GM12892 (cell line): ENCODE measurements at places on chromosomes 16 and 17.

GRCh38 chr16:11134722-11135463 lies 121.1 kb downstream of the SOCS1 start:
- DNase-seq, result no peak

- DNase-seq, result no peak
Observed at GRCh38 chr16:59192551-59193199, 458.6 kb upstream of the GOT2 start.

GRCh38 chr16:52460639-52461178 lies 86.2 kb downstream of the TOX3 start:
- DNase-seq, result no peak

GRCh38 chr17:67459985-67460384 lies 82.9 kb downstream of the PITPNC1 start:
- DNase-seq, result no peak

DNA sequence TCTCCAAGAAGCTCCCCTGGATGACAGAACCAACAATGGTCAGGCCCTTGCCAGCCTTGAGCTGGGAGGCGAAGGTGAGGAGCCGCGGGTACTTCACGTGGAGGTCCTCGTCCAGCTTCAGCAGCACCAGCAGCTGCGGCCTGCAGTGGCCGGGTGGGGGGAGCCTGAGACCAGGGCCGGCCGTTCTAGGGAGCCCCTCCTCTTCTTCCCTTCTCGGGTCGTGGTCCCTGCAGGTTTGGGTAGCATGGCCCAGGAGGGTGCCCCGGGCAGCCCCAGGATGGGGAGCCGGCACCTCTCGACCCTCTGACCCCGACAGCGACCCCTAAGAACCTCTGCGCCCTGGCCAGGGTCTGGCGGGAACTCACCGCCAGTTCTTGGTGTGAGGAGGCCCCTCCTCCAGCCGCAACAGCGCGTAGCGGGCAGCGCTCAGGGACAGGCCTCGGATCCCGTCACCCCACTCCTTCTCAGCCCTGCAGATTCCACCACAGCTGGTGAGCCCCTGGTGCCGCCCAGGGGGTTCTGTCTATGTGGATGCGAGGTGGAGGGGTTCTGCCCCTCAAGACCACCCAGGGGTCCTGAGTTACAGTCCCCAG lies 3.1 kb upstream of the LCAT start:
- no peak for DNase-seq

DNA sequence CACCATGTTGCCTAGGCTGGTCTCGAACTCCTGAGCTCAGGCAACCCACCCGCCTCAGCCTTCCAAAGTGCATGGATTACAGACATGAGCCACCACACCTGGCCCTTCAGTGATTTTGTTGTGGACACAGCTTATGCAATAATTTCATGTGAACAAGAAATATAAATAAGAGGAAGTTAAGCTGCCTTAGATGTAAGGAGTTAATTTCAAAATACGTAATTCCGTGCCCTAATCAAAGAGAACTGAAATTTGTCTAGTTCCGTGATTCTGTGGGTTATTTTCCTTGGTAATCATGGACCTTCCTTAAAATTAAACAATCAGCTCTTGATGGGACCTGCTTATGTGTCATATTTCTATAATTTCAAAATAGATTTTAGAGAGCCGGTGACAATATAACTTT lies 11.9 kb downstream of the TVP23A start:
- no peak for DNase-seq

- no peak for DNase-seq
Observed at GRCh38 chr16:68997564-68997963, 107.9 kb upstream of the HAS3 start.

DNA sequence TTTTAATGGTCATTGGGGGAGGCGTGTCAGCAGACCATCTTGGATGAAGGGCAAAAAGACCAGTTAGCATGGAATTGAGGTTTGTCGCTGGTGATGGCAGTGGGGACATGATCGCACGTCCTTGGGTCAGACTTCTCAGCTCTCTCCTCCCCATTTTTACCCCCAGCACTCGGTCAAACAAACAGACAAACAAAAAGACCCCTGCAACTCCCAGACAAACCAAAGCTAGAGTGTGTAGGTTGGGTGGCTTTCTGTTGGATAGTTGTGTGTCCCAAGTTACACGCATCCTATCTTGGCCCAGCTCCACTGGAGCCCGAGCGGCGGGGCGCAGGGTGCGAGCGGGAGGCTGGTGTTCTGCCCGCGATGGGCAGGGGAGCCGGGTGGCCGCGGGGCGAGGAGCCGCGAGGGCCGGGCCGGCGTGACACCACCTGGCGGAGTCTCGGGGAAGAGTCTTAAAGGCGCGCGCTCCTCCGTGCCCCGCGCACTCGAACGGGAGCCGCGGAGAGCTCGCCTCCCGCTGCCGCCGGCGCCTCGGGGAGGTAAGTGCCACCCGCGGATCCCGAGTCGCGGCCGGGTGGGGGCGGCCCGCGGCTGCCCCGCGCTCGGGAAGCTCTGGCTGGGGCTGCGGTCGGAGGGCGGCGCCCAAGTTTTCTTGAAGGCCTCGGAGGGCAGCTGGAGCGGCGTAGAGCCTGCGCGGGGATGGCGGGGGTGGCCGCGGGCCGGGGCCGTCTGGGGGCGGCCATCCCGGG lies 18.5 kb upstream of the NTN1 start:
- peak; percentile 67 for DNase-seq

- DNase-seq, result peak; percentile 75
Observed at GRCh38 chr16:31382485-31383161, 10.5 kb upstream of the ITGAD start.

DNA sequence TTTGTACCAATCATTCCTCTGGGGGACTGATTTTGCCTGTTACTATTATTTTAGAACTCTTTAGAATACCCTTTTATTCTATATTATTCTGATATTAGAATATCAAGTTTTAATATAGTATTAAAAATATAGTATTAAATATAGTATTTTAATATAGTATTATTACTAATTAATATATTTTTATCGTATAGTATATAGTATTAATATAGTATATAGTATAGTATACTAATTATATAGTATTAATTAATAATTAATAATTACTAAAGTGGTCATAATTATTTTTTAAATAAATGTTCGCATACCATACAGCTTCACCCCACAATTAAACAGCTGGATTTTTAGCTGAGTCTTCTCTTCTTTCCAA lies 73.3 kb downstream of the GNAO1 start:
- no peak for DNase-seq

DNA sequence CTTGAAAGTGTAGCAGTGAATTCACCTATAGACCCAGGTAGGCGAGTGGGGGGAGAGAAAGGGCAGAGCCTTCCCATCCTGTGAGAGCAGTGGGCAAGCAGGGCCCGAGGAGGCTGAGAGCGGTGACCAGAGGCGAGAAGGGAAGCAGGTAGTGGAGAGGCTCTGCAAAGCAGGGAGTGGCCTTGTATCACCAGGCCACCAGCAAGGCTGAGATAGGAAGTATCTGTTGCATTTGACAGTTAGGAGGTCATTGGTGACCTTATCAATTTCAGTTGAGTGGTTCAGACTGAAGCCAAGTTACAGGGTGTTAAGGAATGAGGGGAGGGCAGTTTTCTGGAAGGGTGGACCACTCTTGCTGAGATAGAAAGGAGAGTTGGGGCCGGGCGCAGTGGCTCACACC lies 10.7 kb upstream of the HSD3B7 start:
- DNase-seq, result no peak

DNA sequence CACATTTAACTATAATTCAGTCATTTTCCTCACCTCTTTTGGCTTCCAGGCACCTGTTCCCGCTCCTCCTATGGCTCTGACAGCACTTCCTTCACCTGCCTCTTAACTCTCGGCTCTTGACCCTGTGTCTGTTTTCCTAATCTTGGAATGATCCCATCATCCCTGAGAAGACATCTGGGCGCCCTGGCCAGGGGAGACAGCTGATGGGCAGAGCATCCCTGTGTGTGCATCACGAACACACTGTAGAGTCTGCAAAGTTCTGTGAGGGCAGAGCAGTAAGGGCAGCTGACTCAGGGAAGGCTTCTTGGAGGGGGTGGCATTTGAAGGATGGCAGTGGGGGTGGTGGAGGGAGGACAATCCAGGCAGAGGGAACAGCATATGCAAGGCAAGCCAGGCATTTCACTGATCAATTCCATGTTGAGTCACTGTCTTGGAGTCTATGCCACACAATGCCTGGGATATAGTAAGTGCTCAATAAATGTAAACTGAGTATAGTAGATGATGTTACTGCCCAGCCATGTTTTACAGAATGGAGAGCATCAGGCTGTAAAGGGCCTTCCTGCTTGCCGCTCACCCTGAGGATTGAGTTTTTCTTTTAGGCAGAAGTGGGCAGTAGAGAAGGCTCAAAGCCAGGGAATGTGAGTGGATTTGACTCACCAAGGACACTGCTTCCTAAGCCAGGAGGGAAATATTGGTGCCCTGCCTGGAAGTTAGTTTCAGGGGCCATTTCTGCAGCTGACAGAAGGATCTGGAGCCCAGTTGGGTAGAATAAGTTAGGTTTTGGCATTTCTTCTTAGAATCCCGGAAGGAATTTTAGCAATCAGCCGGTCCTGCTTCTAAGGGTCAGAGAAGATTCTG lies 5.8 kb upstream of the RAB11FIP4 start:
- no peak for DNase-seq

DNA sequence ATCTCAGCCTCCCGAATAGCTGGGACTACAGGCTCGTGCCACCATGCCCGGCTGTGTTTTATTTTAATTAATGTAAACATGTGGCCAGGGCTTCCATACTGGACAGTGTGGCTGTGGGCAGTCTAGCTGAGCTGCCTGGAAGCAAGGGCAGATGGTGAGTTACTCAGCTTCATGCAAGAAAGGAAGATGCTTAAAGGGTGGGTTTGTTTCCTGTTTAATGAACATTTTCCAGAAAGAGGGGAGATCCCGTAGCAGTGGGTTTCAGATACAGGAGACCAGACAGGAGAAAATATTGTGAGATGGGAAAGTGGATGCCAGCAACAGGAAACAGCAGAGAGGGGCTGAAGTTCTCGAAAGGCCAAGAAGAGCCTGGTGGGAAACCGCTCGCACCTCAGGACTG lies 7.3 kb downstream of the MAPK8IP3 start:
- DNase-seq, result no peak

DNA sequence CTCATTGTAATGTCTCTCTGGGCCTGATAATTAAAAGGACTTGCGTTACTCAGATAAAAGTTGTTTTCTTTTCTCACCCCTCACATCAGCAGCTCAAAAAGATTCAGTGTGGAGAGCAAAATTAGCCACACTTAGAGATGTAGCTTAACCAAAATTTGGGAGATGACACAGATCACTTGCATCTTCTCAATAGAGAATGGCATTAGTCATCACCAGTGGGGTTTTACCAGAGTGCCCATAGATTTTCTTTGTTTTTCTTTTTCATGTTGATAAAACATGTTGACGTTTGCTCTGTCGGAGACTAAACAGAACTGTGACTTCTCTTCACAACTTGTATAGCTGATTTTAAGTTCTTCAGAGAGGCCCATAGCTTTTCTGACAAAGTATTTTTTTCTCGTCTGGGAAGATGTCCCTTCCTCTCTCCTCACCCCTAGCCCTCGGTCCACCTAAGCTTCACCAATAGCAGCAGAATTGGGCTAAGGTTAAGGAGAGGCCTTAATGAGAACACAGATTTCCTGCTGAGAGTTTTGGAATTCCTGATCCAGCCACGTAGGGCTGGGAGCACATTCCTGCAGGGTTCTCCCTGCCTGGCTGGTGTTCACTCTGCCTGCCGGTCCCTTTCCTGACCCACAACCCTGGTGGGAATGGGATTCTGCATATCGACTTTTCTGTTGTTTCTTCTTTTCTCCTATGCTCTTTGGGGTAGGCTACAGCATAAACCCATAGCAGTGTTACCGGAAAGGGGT lies 92.6 kb downstream of the CACNG3 start:
- no peak for DNase-seq
